ENCODE measurements at places on chromosomes 4 and X. TPM values are rescaled to one million over a fixed set of nuclear protein-coding genes. Genes with fewer than 3 reads are reported as not detected.

DNA sequence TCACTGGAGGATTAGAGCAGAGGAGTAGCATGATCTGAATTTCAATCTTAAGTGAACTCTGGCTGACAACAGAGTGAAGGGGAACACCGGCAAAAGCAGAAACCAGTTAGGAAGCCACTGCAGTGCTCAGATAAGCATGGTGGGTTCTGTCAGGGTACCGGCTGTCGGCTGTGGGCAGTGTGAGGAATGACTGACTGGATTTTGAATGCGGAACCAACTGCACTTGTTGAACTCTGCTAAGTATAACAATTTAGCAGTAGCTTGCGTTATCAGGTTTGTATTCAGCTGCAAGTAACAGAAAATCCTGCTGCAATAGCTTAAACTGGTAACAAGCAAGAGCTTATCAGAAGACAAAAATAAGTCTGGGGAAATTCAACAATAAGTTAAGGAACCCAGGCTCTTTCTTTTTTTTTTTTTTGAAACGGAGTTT, 5.2 kb downstream of the HTT start:
- H3K27me3 ChIP-seq, result no peaks in the 10 kb centered on the region
- DNase-seq, result no peak
- H3K4me1 ChIP-seq, result peaks cover 3% of the 10 kb centered on the region
- H3K27ac ChIP-seq, result no peak overlapping the region
- H3K4me3 ChIP-seq, result no peak overlapping the region
- no peaks in the 10 kb centered on the region for H3K36me3 ChIP-seq

- H3K4me1 ChIP-seq, result peaks cover under 1% of the 10 kb centered on the region
- H3K27me3 ChIP-seq, result no peaks in the 10 kb centered on the region
- no peak overlapping the region for H3K4me3 ChIP-seq
- H3K36me3 ChIP-seq, result no peaks in the 10 kb centered on the region
Measured at GRCh38 chrX:42093756-42094155, 170.4 kb upstream of the CASK start.

DNA sequence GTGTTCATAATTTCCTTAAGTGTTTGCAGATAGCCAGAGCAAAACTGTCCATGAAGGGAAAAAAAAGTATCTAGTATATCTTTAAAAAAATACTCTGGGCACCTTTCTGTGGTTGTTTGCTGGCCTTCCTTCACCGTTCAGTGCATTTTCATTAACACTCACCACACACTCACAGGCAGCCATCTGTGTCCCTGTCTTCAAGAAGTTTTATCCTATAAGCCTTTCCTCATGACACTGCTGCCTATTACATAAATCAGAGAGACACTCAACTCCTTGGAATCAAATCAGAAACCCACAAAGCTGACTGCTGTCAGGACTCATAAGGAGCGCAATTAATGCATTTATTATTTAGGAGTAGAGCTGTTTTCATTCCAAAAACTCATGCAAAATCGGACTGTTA, 1720.2 kb downstream of the PCDH7 start:
- no peak overlapping the region for H3K27ac ChIP-seq
- no peaks in the 10 kb centered on the region for H3K36me3 ChIP-seq
- no peaks in the 10 kb centered on the region for H3K4me1 ChIP-seq
- H3K4me3 ChIP-seq, result no peak overlapping the region
- no peaks in the 10 kb centered on the region for H3K27me3 ChIP-seq

The CCDC110 gene
- total RNA-seq, result 2.8 TPM

The PHEX gene
- total RNA-seq, result 0.46 TPM

DNA sequence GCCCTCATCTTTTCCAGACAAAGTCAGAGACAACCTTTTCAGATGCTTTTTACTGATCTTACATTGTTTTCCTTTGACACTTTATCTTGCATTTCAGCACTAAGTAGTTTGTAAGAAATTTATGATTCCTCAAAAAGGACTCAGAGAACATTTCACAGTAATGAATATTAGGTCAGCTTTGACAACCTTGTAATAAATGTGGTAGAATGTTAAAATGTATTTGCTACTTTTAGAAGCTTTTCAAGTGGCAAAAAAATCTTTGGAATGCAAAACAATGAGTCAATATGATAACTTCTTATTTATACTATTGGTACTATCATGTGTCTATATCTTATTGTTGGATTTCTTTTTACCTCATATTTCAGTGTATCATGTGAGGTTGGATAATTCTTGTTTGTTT, 146.2 kb upstream of the FAT4 start:
- no peak overlapping the region for H3K27ac ChIP-seq
- no peak overlapping the region for H3K4me3 ChIP-seq
- DNase-seq, result no peak
- no peaks in the 10 kb centered on the region for H3K4me1 ChIP-seq

The TMPRSS11F gene
- not detected for total RNA-seq

GRCh38 chr4:111802191-111802590, 343.1 kb upstream of the FAM241A start:
- no peak overlapping the region for H3K27ac ChIP-seq
- H3K36me3 ChIP-seq, result no peaks in the 10 kb centered on the region
- H3K27me3 ChIP-seq, result no peaks in the 10 kb centered on the region
- H3K4me1 ChIP-seq, result no peaks in the 10 kb centered on the region

DNA sequence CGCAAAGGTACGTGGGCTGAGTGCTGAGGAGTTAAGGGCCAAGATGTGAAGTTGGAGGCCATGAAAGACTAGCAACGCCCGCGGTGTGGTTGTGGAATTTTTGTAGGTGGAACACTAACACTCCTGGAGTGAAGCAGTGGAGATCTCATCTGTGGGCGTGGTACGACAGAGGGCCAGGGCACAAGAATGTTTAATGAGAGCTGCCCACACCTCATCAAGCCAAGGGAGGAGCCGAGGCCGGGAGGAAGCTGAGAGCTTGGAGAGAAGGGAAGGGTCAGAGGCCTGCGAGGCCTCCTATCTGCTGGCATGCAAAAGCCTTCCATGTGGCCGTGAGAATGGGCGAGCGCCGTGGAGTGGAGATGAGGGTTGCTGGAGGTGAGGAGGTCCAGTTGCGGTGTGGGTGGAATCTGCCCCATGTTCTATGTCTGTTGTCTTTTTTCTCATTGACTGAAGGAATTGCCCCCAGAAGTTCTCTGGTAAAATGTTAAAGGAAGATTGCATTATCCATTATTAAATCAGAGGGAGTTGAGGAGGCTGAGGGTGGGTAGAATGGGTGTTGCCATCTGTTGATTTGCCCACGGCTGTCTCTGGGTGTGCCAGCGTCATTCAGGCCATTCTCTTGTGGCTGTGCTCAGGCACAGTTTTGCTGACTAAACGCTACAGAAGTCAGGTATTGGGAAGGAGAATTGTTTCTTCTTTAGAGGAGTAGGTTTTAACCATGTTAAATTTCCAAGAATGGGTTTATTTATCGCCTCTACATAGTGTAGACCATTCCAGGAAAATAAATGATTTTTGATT, 19.8 kb downstream of the SNX25 start:
- no peak overlapping the region for H3K4me3 ChIP-seq
- no peaks in the 10 kb centered on the region for H3K27me3 ChIP-seq
- H3K36me3 ChIP-seq, result no peaks in the 10 kb centered on the region
- H3K4me1 ChIP-seq, result peaks cover 6% of the 10 kb centered on the region
- H3K27ac ChIP-seq, result no peak overlapping the region

The H2AZ1 gene
- 165 TPM for total RNA-seq

The SOX3 gene
- total RNA-seq, result 0.36 TPM

GRCh38 chr4:61860376-61860775, 660.2 kb downstream of the ADGRL3 start:
- no peak overlapping the region for H3K27ac ChIP-seq
- no peaks in the 10 kb centered on the region for H3K27me3 ChIP-seq
- no peaks in the 10 kb centered on the region for H3K4me1 ChIP-seq
- H3K4me3 ChIP-seq, result no peak overlapping the region
- no peak for DNase-seq
- H3K36me3 ChIP-seq, result no peaks in the 10 kb centered on the region

GRCh38 chr4:5785806-5786680, 75.0 kb downstream of the EVC start:
- no peak overlapping the region for H3K27ac ChIP-seq
- H3K4me1 ChIP-seq, result no peaks in the 10 kb centered on the region
- DNase-seq, result no peak
- no peak overlapping the region for H3K4me3 ChIP-seq
- H3K36me3 ChIP-seq, result no peaks in the 10 kb centered on the region
- no peaks in the 10 kb centered on the region for H3K27me3 ChIP-seq

DNA sequence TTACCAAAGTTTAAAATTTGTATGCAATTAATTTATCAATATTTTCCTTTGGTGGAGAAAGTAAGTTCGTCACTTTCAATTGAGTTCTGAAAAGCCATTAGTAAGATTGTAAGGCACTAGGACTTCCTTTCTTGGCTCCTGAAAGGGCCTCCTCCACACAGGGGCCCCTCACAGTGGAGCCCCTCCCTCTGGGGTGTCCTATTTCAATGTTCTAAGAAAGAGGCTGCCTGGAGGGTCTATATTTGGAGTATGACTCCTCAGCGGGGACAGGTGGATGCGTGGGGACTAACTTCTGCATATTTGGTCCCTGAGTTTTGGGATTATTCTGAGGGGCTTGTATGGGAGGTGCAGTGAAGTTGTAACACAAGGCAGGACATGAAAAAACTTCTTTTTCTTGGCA, 1.6 kb upstream of the ARMCX4 start:
- H3K4me1 ChIP-seq, result peaks cover 2% of the 10 kb centered on the region
- H3K36me3 ChIP-seq, result no peaks in the 10 kb centered on the region
- H3K27ac ChIP-seq, result no peak overlapping the region
- no peak for DNase-seq
- no peaks in the 10 kb centered on the region for H3K27me3 ChIP-seq
- no peak overlapping the region for H3K4me3 ChIP-seq

DNA sequence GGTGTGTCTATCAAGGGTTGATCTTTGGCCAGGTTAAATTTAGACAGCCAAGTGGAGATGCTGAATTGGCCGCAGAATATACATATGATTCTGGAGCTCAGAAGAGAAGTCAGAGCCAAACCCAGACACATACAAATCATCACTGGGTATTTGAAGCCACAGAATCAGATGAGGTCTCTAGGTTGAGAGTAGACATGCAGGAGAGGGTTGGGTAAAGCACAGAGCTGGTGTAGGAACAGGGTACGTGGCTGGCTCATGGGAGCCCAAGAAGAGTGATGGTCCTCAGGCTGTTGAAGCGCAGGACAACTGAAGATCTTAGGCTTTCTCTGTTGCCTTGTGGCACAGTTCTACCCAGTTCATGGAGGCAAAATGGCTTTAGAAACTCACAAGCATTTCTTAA, 37.7 kb downstream of the ADAMTS3 start:
- H3K36me3 ChIP-seq, result no peaks in the 10 kb centered on the region
- no peak for DNase-seq
- no peak overlapping the region for H3K4me3 ChIP-seq
- H3K27ac ChIP-seq, result no peak overlapping the region

The TRAM1L1 gene
- 3.0 TPM for total RNA-seq

- no peaks in the 10 kb centered on the region for H3K27me3 ChIP-seq
- no peak overlapping the region for H3K27ac ChIP-seq
- H3K4me1 ChIP-seq, result no peaks in the 10 kb centered on the region
- H3K4me3 ChIP-seq, result no peak overlapping the region
Measured at GRCh38 chr4:55103224-55103623, 22.2 kb downstream of the KDR start.

The SLIT2 gene
- total RNA-seq, result 17.6 TPM

GRCh38 chr4:143287572-143287923, 49.1 kb upstream of the GAB1 start:
- no peaks in the 10 kb centered on the region for H3K36me3 ChIP-seq
- no peak for DNase-seq
- H3K4me3 ChIP-seq, result no peak overlapping the region
- peak overlapping the region; percentile 77 for H3K27ac ChIP-seq
